Activated effector memory CD4-positive, alpha-beta T cell treated with Interleukin-2 at 50 U/mL for 16 hours (primary cell): ENCODE measurements at places on chromosomes 6 and 20.

DNA sequence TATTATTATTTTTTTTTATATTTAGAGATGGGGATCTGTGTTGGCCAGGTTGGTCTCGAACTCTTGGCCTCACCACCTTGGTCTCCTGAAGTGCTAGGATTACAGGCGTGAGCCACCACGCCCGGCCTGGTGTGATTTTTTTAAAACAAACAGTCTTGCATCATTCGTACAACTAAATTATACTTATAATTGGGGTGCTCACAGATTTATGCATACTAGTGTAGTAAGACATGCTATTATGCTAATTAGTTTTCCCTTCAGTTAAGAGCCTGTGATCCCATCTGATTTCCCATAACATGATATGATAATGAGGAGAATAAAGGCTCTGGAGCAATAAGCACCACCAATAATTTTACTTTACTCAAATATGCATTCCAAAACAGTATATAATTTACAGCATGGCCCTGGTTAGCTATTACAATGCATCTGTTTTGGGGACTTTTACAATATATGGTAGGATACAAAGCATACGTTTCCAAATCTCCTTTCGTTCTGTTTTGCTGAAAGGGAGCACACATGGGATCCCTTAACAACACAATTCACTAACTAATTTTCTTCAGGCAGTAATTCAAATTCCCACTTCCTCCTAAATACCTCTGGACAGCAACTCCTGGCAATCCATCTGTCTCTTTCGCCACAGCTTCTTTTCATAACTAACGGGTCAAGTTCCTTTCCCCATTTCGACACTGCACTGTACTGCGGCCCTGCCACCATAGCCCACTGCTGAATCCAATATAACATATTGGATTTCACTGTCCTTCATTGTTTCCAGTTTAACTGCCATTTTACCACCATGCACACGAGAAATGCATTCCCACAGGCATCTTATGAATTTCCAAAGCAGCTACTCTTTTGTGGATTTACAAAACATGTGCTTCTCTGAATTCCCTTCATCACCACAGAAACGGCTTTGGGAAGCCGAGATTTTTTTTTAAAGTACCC, 1.7 kb downstream of the NUDT3 start:
- no peak for DNase-seq

DNA sequence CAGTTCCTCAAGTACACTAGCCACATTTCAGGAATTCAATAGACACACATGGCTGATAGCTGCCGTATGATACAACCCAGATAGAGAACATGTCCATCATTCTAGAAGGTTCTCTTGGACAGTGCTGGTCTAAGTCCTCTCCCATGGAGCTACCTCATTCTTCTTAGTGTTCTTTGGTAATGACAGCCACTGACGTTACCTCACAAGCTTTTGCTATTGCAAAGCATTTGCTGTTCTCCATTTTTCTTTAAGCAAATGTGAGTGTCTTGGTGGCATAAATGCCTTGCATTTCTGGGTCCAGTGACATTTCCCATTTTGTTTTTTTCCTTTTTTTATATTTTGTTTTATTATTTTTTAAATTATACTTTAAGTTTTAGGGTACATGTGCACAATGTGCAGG, 8.3 kb upstream of the CEBPB start:
- DNase-seq = no peak

DNA sequence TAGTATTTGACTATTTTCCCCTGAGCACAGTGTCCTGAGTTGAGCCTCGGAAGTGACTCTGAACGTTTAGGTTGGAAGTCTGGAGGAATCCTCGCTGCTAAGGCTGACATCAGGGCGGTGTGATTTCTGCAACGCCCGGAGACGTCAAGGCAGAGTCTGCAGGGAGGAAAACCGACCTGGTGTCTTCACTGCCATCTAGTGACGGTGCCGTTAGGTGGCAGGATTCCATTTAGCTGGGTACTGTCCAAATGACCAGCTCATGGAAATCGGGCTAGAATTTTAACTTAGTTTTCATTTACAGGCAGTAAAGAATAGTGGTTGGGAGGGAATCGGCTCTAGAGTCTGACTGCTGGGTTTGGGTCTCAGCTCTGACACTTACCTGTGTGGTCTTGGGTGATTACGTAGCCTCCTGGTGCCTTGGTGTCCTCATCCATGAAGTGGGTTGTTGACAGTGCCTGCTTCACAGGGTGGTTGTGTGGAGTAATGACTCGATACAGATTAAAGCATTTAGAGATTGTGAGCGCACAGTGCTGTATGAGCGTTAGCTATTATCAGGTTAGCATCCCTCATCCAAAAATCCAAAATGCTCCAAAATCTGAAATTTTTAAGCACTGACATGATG, 35.0 kb downstream of the FOXF2 start:
- DNase-seq = no peak

- DNase-seq = no peak
Measured at GRCh38 chr20:33554914-33555420, 65.1 kb downstream of the CBFA2T2 start.

GRCh38 chr6:25699649-25700048, 47.6 kb downstream of the SCGN start:
- DNase-seq = no peak

DNA sequence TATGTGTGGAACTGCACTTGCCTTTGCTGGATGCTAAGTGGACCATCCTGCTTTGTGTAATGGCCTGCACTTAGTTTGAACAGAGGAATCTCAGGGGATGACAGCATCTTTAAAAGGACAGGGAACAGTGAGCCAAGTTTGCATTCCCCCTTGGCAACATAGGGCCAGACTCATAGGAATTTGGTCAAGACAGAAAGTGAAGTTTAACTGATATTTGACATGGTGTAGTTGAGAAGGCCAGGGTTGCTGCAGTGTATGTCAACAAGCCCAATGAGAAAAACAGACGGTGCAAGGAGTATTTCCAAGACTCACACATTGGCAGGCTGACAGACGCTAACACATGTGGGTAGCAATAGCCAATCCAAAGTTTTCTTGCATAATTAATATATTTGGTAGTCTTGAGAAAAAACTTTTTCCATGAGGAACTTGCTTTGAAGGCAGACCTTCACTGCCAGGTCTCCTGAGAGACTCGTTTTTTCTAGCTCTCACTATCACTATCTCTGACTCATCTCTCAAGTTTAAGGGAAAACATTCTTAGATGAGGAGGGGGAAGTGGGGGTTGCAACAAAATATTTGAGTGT, 213.8 kb downstream of the IBTK start:
- DNase-seq = no peak

- no peak for DNase-seq
Measured at GRCh38 chr6:105051941-105052471, 95.1 kb downstream of the LIN28B start.

GRCh38 chr20:10739566-10739965, 65.8 kb upstream of the JAG1 start:
- no peak for DNase-seq

DNA sequence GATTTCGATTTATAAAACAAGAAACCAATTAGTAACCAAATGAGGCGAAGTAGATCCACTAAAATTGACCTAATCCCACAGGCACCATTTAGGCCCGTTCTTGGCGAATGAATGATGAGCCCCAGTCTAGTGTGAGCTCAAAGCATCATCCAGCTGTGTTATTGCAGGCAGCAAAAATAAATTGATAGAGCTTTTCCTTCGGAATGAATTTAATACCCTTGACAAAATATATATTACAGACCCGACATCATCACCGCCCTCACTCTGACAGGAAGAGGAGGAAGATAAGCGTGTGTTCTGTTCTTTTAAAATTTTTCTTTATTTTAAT, 7.8 kb downstream of the SIM1 start:
- DNase-seq = no peak

DNA sequence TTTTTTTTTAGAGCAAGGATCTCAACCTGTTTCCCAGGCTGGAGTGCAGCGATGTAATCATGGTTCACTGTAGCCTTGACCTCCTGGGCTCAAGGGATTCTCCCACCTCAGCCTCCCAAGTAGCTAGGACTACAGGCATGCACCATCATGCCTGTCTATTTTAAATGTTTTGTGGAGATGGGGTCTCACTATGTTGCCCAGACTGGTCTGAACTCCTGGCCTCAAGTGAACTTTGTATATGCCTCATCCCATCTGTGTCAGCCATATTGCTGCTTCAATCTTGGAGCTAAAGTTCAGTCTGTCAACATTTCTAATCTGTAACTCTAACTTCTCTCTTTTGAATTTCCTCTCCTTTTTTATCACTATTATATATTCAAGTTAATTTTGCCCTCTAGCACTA, 54.3 kb downstream of the CD164 start:
- DNase-seq = no peak

DNA sequence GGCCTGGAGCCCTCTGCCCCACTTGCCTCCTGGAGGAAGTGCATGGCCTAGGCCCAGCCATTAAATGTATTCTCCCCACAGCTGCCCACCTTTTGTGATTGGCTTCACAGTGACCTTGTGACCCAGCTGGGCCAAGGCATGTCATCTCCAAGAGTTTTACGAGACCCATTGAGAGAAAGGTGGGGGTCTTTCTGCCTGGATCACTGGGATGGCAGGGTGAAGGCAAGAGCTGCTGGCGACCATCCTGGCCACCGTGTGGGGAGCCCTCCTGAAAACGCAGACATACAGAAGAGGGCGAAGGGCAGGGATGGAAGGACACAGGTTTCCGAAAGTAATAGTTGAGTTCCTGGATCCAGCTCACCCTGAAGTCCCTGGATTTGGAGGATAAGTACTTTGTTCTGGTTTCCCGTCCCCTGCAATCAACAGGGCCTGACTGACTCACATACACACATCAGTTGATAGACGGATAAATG, 12.3 kb upstream of the SPO11 start:
- no peak for DNase-seq
